ENCODE measurements at places on chromosomes 4 and X.

- no peak for DNase-seq
These were observed 159.0 kb downstream of the CHIC2 start for GRCh38 chr4:53905276-53905940.

DNA sequence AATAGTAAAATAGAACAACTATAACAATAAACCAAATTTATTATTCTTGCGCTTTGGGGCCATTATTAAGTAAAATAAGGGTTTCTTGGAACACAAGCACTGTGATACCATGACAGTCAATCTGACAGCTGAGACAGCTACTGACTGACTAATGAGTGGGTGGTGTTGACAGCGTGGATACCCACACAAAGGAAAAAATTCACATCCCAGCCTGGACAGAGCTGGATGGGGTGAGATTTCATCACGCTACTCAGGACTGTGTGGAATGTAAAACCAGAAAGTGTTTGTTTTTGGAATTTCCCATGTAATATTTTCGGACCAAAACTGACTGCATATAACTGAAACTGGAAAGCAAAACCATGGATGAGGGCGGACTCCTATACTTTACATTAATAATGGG, 48.8 kb downstream of the IGFBP7 start:
- DNase-seq = no peak

DNA sequence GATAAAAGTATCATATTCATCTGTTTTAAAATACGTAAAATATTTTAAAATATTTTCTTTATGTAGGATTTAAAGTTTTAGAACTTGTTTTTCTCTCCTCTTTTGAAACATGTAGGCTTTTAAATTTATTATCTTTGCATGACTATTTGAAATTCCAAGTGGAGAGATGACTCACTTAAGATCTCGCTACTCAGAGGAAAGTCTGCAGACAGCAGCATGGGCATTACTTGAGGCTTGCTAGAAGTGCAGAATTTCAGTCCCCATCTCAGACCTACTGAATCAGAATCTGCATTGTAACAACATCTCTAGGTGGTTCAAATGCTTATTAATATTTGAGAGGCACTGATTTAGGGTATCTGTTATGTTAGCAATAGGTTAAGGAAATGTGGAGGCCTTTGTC, 225.7 kb upstream of the ARX start:
- no peak for DNase-seq

DNA sequence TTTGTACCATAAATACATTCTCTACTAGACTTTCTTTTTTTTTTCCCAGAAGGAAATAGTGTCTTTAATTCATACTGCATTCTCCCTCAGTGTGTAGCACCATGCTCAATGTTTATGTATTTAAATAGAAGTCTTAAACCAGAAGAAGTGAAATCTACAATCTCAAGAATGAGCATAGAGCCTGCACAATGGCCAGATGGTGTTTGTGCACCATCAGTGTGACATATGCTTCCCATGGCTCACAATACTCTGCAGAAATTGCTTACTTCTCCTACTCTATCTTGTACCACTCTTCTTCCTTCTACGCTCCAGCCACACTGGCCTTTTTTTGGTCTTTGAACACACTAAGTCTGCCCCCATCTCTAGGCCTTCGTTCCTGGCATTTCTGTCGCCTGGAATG, 2.6 kb upstream of the DOCK11 start:
- DNase-seq = no peak

GRCh38 chr4:182764642-182765041, 152.5 kb downstream of the DCTD start:
- no peak for DNase-seq

DNA sequence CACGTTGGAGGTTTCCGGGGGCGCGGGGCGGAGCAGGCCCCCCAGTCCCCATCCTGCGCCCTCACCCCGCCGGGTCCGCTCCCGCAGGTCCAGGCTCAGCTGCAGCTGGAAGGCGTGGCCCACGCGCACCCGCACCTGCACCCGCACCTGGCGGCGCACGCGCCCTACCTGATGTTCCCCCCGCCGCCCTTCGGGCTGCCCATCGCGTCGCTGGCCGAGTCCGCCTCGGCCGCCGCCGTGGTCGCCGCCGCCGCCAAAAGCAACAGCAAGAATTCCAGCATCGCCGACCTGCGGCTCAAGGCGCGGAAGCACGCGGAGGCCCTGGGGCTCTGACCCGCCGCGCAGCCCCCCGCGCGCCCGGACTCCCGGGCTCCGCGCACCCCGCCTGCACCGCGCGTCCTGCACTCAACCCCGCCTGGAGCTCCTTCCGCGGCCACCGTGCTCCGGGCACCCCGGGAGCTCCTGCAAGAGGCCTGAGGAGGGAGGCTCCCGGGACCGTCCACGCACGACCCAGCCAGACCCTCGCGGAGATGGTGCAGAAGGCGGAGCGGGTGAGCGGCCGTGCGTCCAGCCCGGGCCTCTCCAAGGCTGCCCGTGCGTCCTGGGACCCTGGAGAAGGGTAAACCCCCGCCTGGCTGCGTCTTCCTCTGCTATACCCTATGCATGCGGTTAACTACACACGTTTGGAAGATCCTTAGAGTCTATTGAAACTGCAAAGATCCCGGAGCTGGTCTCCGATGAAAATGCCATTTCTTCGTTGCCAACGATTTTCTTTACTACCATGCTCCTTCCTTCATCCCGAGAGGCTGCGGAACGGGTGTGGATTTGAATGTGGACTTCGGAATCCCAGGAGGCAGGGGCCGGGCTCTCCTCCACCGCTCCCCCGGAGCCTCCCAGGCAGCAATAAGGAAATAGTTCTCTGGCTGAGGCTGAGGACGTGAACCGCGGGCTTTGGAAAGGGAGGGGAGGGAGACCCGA, 14.0 kb downstream of the SHOX start:
- DNase-seq = no peak

DNA sequence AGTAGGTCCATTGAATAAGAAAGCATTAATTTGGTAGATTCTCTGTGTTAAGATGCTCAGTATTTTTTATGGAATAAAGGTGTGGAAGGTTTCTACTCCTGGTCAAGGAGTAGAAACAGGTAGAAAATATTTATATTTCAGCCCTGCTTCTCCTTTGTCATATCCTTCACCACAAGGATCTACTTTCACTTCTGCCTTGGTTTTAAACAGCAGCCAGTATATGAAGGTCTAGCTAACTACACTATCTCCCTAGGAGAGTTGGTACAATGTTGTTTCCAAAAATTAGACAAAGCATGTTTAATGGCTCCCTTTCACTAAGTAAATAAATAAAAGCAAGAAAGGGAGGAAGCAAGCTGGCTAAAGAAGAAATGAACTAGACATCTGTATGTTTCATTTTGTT, 44.6 kb upstream of the GYPA start:
- DNase-seq = no peak

GRCh38 chrX:69197690-69198089, 32.4 kb upstream of the PJA1 start:
- no peak for DNase-seq

GRCh38 chr4:29558789-29559188, 1161.4 kb upstream of the PCDH7 start:
- no peak for DNase-seq

GRCh38 chrX:115147220-115147619, 42.0 kb upstream of the RBMXL3 start:
- DNase-seq = no peak

Measured in stimulated activated CD8-positive, alpha-beta memory T cell treated with anti-CD3 and anti-CD28 coated beads, Interleukin-15, amount 100 ng/mL, for 1 hour (primary cell).